WTC11 (cell line): ENCODE measurements at places on chromosomes 4 and X.

- DNase-seq, result no peak
Observed at GRCh38 chr4:142262956-142263355, 583.1 kb downstream of the INPP4B start.

GRCh38 chr4:186203406-186203805 is 12.0 kb downstream of the CYP4V2 start:
- no peak for DNase-seq

DNA sequence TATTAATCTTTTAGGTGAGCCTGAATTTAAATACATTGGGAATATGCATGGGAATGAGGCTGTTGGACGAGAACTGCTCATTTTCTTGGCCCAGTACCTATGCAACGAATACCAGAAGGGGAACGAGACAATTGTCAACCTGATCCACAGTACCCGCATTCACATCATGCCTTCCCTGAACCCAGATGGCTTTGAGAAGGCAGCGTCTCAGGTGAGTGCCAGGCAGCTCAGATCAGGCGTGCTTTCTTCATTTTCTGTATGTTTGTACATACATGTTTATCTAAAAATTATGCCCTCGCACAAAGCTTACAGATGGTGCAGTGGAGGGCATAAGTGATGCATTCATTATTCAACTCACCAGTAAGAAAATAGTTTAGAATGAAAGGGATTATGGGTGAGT is 85.6 kb downstream of the CPE start:
- no peak for DNase-seq

- no peak for DNase-seq
Observed at GRCh38 chr4:74327762-74328161, 19.5 kb downstream of the EPGN start.

DNA sequence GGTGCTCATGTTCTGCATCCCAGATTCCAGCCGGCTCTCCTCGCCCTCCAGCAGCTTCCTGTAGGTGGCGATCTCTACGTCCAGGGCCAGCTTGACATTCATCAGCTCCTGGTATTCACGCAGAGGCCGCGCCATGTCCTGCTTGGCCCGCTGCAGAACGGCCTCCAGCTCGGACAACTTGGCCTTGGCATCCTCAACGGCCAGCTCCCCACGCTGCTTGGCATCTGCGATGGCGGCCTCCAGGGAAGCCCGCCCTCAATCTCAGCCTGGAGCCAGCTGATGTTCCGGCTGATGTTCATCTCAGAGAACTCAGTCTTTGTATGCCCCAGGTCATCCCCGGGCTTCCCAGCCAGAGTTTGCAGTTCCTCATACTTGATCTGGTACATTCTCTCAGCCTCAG is 431.8 kb upstream of the DIPK2B start:
- peak; percentile 12 for DNase-seq
